ENCODE measurements at places on chromosomes 7 and 10.
A peak's percentile ranks its signal among the peaks of the same experiment; 100 is the strongest.

DNA sequence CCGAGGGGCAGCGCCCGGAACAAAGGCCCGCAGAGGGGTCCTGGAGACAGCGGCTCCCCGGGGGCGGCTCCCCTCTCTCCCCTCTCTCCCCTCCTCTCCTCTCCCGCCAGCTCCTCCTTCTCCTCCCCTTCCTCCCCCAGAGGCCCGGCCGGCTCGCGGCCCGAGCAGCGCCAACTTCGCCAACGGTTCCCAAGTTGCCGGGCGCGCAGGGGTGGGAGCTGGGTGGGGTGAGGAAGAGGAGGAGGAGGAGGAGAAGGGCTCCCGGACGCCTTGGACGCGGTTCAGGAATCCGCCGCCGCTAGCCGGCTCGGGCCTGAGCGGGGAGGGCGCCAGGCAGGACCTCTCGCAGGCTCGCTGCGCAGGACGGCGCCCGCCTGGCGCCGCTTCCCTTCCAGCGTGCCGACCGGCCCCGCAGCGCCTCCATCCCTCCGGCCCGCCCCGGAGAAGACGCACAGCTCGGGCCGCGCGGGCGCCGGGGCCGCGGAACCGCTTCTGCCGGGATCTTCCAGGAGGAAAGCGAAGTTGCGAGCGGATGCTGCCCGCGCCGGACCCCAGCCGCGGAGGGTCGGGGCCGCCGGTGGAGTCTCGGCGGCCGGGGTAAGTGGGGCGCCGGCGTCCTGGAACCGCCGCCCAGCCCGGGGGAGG is at the start of gene CHST3:
TSS of gene CHST3 (plus strand) at position 298 of the 645 bp plus-strand sequence. CDS start 41,448 bp downstream, outside the sequence.
- no peaks in the 10 kb centered on the region for H3K27me3 ChIP-seq
- no peaks in the 10 kb centered on the region for H3K36me3 ChIP-seq
- H3K27ac ChIP-seq, result peak within 1 kb of the TSS; percentile 98
- peaks cover 59% of the 10 kb centered on the region for H3K4me1 ChIP-seq

DNA sequence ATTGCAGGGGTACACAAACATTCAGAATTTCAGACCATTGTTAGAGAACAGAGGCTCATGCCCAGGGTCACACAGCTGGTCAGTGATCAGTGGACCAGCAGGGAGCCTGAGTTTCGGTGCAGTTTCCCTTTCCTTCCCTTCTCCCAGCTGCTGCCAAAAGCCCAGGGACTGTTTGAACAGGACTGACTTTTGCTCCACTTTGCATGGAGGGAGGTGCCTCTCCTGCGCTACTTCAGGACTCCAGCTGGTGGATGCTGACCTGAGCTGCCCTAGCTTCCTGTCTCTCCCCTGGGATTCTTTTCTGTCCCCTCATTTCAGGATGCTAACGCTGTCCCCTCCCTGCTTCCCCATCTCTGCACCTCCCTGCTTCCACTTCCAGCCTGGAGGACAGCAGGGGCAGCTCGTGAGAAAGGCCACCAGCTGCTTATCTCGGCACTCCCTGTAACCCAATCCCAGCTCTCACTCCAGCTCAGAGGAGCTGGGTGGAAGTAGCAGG is 14.5 kb downstream of the SH2D4B start:
- no peaks in the 10 kb centered on the region for H3K27me3 ChIP-seq
- no peak overlapping the region for H3K27ac ChIP-seq
- H3K4me3 ChIP-seq, result no peak overlapping the region
- no peaks in the 10 kb centered on the region for H3K36me3 ChIP-seq
- peak; percentile 86 for DNase-seq

- H3K4me3 ChIP-seq, result peak overlapping the region; percentile 29
- DNase-seq, result peak; percentile 97
- H3K27me3 ChIP-seq, result no peaks in the 10 kb centered on the region
These were observed 140.4 kb upstream of the NAMPT start for GRCh38 chr7:106425017-106425719.

DNA sequence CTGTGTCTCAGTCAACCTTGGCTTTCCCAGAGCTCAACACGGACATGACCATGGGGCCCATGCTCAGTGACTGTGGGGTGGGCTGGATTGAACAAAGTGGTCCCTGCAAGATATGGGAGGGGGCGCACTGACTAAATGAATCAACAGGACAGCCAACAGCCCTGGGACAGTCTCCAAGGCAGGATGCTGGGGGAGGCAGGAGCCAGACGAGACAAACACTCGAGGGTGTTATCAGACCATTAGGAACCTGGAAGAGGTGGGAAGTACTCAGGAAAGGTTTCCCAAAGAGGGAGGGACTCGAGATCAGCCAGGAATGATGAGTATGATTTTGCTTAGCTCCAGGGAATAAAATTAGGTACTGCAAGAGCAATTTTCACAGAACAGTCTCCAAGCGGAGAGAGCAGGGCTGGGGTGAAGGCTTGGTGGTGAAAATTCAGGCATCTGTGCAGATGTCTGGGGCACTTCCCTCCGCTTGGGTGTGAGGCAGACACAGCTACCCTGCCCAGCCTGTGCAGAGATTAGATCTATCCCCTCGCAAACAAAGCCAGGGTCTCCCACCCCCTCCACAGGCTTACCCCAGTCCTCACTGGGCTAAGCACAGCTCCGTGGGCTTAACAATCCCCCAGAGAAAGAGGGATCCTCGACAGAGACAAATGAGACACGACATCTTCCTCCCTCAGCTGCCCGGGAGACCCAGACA is 261.1 kb upstream of the ZMIZ1 start:
- no peak for DNase-seq
- H3K27ac ChIP-seq, result no peak overlapping the region
- no peaks in the 10 kb centered on the region for H3K36me3 ChIP-seq
- H3K4me1 ChIP-seq, result peaks cover 61% of the 10 kb centered on the region
- no peak overlapping the region for H3K4me3 ChIP-seq
- no peaks in the 10 kb centered on the region for H3K27me3 ChIP-seq

- H3K4me1 ChIP-seq, result peaks cover 7% of the 10 kb centered on the region
- no peaks in the 10 kb centered on the region for H3K27me3 ChIP-seq
- DNase-seq, result peak; percentile 91
- H3K36me3 ChIP-seq, result no peaks in the 10 kb centered on the region
- peak overlapping the region; percentile 25 for H3K4me3 ChIP-seq
These were observed 265.6 kb upstream of the FOXK1 start for GRCh38 chr7:4416396-4417056.

DNA sequence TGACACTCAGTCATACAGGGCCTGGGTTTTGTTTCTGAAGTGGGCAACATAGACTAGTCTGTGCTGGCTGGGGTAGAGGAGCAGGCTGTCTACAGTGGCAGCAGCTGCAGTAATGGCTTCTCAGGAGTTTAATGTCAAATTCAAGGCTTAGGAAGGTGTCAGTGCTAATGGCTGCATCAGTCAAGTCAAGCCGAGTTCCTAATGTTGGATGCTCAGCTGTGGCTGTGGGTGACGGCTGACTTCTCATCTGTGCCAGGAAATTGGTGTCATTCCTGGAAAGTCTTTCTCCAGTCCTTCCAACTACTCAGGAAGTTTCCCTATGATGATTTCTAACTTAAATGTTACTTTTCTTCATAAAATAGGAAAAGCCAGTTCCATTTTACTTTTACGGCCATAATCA is 468.1 kb upstream of the IGFBP3 start:
- no peak overlapping the region for H3K4me3 ChIP-seq
- H3K4me1 ChIP-seq, result peaks cover 4% of the 10 kb centered on the region
- no peak overlapping the region for H3K27ac ChIP-seq
- no peaks in the 10 kb centered on the region for H3K27me3 ChIP-seq
- DNase-seq, result no peak

- no peak for DNase-seq
- H3K4me3 ChIP-seq, result peak overlapping the region; percentile 80
- H3K27me3 ChIP-seq, result no peaks in the 10 kb centered on the region
- peak overlapping the region; percentile 89 for H3K27ac ChIP-seq
- peaks cover 10% of the 10 kb centered on the region for H3K4me1 ChIP-seq
These were observed 620 bp downstream of the BET1 start for GRCh38 chr7:94003446-94004023.

DNA sequence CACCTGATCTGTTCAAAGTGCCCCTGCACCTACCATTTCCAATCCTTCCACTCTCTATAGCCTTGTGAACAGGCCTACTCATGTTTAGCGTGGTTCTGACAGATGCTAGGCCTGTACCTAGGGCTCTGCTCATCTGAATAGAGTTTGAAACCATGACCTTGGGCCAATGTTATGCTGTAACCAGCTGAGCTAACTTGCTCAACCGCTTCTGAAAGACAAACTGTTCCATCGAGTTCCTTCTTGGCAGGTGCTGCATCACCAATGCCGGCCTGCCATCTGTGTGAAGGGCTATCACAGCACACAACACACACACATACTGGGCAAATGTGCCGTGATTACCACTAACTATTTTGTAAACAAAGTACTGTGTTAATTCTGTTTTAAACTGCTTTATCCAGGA is 419.0 kb upstream of the GALNT17 start:
- H3K27ac ChIP-seq, result no peak overlapping the region
- no peak overlapping the region for H3K4me3 ChIP-seq
- no peaks in the 10 kb centered on the region for H3K36me3 ChIP-seq
- peaks cover 39% of the 10 kb centered on the region for H3K4me1 ChIP-seq

GRCh38 chr7:105413887-105414437 is 25.2 kb upstream of the SRPK2 start:
- no peak overlapping the region for H3K4me3 ChIP-seq
- no peaks in the 10 kb centered on the region for H3K4me1 ChIP-seq
- no peaks in the 10 kb centered on the region for H3K27me3 ChIP-seq
- H3K36me3 ChIP-seq, result no peaks in the 10 kb centered on the region

- H3K36me3 ChIP-seq, result no peaks in the 10 kb centered on the region
- no peak overlapping the region for H3K27ac ChIP-seq
- DNase-seq, result no peak
These were observed 87.8 kb downstream of the TBXAS1 start for GRCh38 chr7:139916717-139917395.

DNA sequence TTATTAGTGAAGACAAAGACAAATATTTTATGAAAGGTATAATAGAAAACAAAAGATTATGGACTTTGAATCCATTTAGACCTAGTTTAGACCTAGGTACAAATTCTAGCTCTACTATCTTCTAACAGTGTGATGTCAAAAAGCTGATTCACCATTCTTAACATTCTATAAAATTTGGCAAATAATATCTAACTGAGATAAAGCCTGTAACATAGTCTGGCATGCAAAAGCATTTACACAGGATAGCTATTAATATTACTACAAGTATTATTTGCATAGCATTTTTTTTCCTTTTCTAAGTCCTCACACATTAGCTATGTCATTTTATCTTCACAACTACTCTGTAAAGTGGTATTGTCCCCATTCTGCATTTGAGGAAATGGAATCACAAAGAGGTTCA is 179.6 kb upstream of the LRRTM3 start:
- H3K27me3 ChIP-seq, result no peaks in the 10 kb centered on the region
- H3K27ac ChIP-seq, result no peak overlapping the region
- no peak for DNase-seq

- no peaks in the 10 kb centered on the region for H3K4me1 ChIP-seq
- DNase-seq, result no peak
- H3K27ac ChIP-seq, result no peak overlapping the region
These were observed 256.2 kb downstream of the PCLO start for GRCh38 chr7:82906502-82906901.

DNA sequence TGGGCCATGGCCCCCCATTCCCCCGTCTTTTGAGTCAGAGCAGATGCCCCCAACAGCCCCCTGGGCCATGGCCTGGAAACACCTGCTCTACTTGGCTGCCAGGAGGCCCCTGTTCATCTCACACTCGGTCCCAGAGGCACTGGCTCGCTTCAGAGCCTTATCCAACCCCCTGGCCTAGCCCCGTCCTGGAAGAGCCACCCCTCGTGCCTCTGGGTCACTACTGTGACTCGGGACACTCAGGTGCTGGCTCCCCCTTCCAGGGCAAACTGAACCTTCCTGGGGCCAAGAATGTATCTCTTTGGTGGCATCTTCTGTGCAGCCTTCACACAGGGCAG is 7.0 kb downstream of the POLR2J start:
- peaks cover 11% of the 10 kb centered on the region for H3K4me1 ChIP-seq
- DNase-seq, result no peak
- peaks cover 62% of the 10 kb centered on the region for H3K36me3 ChIP-seq
- no peak overlapping the region for H3K4me3 ChIP-seq
- H3K27ac ChIP-seq, result no peak overlapping the region
- no peaks in the 10 kb centered on the region for H3K27me3 ChIP-seq

- DNase-seq, result no peak
- H3K4me3 ChIP-seq, result no peak overlapping the region
- H3K27me3 ChIP-seq, result no peaks in the 10 kb centered on the region
These were observed 188.9 kb downstream of the SKIDA1 start for GRCh38 chr10:21336476-21337170.

- H3K4me3 ChIP-seq, result no peak overlapping the region
- H3K4me1 ChIP-seq, result no peaks in the 10 kb centered on the region
- H3K27ac ChIP-seq, result no peak overlapping the region
- H3K27me3 ChIP-seq, result no peaks in the 10 kb centered on the region
These were observed 103.1 kb downstream of the KLF6 start for GRCh38 chr10:3681642-3682554.

DNA sequence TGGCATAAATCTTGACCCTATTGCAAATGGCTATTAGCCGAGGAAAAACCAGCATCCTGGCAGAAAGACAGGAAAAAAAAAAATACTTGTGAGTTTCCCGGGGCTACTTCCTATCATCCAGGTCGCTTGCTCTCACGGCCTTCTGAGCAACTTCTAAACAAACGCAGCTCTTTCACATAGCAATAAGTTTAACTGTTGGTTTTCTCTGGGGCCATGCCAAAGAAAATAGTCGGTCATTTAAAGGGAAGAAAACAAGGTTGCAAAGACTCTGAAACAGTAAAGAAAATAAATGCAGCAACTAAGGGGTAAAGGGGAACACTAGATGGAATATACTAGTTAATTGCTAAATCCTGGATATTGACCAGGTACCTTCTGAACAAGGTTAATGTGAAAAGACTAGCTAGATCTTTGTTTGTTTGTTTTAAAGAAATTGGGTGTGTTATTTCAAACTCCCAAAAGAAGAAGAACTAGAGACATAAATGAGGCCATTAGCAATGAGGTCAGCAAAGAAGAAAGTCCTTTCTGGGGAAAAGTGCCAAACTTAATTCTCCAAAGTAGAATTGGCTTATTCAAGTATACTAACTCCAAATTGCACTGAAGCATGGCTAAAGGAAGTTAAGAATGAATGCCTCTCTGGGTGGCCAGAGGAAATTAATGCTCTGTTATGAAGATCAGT is 54.2 kb downstream of the SLC39A12 start:
- DNase-seq, result no peak
- H3K36me3 ChIP-seq, result no peaks in the 10 kb centered on the region
- peak overlapping the region; percentile 11 for H3K27ac ChIP-seq
- no peaks in the 10 kb centered on the region for H3K27me3 ChIP-seq

- no peak overlapping the region for H3K4me3 ChIP-seq
- H3K36me3 ChIP-seq, result no peaks in the 10 kb centered on the region
- no peak overlapping the region for H3K27ac ChIP-seq
These were observed 259.7 kb upstream of the PITRM1 start for GRCh38 chr10:3432081-3432825.

DNA sequence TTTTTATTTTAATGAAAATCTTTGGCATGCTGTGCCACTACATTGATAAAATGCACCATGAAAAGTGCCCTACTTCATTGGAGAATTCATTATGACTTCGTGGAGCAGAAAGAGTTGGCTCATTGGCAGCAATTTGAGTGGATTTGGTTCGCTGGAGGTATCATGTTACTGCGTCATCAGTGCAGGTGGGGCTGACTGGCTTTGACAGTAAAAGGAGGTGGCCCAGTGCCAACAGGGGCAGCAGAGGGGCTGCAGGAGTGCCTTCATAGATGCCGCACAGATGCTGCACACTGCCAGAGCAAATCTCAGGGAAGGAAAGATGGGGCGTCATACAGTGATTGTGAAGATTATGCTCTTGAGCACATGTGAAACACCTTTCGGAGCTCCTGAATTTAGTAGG is 22.2 kb downstream of the FZD1 start:
- peaks cover 6% of the 10 kb centered on the region for H3K4me1 ChIP-seq
- H3K27ac ChIP-seq, result no peak overlapping the region
- H3K36me3 ChIP-seq, result no peaks in the 10 kb centered on the region
- DNase-seq, result no peak
- H3K4me3 ChIP-seq, result no peak overlapping the region
